ENCODE measurements at places on chromosomes 2 and 18.

DNA sequence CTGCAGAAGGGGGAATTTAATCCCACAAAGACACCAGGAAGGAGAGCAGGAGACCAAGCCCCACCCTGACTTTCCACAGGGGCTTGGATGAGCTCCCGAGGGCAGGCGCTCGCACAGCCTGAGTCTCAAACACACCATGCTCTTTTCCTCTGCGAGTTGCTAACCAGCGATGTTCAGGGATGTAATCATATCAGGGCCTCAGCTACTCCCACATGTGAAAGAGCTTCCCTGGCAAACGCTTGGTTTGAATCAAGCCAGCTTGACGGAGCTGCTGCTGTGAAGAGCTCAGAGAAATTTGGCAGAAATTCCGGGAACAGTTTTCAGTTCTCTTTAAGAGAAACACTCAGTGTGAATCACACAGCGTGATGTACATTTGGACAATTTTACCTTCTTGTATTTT lies 385.8 kb downstream of the GALR1 start:
- DNase-seq, result no peak

DNA sequence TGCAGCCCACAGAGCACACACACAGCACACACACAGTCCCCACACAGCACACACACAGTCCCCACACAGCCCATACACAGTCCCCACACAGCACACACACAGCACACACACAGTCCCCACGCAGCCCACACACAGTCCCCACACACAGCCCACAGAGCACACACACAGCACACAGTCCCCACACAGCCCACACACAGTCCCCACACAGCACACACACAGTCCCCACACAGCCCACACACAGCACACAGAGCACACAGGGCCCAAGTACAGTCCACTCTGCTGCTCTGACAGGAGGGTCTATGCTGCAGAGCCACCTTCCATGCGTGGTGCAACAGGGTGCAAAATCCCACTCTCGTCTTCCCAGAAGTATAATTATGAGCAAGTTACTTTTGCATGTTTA lies 240.5 kb upstream of the SALL3 start:
- DNase-seq, result no peak

DNA sequence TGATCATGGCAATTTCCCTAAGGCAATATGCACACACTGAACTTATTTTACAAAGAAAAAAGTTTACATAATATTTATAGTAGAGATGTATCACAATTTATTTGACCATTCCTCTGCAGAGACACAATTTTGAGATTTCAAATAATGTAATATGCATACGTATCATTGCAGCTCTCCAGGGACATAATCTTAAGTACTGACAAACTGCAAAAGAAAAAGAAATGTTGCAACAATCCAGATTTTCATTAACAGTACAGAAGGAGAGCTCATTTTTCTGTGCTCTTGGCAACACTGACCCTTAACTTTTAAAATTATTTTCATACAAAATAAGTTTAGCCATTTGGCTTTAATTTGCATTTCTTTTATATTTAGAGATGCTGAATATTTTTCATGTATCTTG lies 710.2 kb upstream of the SLC39A10 start:
- no peak for DNase-seq

DNA sequence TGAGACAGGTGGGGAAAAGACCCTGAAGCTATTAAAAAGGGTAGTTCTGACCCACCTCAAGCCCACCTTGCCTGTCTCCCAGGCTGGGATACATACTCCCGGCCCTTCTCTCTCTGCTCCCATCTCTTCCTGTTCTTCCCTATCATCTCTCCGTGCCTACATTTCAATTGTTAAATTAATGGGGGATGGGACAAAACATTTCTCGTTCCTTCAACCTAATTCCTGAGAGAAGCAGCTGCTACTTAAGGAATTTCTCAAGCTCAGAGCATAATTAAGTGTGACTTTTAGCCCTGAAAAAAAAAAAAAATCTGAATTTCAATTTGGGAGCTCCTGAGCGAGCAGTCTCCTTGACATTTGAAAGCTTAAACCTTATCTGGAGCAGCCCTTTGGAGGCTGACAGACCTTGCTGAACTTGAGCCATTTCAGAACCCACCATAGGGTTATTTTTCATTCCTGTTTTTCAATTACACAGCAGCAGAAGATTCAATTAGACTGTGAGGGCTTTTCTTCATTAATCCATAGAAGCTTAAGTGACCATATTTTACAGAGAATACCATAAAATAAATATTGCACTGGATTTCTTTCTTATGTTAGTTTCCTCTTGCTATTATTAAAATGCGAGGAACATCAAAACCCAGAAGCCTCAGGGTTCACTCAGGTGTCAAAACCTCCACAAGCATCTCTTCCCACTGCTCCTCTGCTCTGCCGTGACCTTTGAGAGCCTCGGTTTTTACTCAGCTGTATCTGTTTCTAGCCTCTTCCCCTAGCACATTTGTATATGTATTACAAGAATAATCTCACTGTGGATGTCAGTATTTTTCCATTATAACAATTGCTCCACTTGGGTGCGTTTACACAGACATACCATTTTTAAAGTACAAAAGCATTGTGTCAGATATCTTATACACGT lies 125.7 kb downstream of the B3GNT2 start:
- DNase-seq, result no peak

- DNase-seq, result no peak
Measured at GRCh38 chr2:119574108-119574815, 30.0 kb downstream of the CFAP221 start.

DNA sequence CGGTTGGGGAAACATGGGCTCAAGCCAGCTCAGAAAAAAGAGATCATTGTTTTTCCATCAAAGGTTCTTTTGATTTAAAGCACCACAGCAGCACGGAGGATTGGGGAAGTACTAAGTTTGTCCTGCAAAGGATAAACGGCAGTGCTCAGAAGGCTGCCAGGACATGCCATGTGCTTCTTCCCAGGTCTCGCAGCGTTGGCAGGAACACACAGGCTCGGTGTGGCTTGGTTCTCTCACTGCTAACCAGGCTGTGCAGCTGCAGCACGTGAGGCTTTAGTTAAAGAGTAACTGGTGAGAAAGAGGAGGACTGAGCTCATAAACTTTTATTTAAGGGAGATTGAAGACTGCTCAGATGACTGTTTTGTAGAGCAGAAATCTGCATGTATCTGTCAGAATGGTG lies 264.3 kb downstream of the TSN start:
- DNase-seq, result no peak

DNA sequence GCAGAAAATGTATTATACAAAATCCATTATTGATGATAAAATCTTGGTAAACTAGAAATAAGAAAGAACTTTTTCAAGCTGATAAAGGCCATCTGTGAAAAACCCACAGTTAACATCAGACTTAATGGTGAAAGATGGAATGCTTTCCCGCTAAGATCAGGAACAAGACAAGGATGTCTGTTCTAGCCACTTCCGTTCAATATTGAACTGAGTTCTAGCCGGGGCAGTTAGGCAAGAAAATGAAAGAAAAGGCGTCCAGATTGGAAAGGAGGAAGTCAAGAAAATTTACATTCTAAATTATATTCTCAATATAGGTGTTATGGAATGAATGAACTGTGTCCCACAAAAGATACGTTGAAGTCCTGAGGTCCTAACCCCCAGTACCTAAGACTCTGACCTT lies 39.1 kb upstream of the DTNB start:
- no peak for DNase-seq

DNA sequence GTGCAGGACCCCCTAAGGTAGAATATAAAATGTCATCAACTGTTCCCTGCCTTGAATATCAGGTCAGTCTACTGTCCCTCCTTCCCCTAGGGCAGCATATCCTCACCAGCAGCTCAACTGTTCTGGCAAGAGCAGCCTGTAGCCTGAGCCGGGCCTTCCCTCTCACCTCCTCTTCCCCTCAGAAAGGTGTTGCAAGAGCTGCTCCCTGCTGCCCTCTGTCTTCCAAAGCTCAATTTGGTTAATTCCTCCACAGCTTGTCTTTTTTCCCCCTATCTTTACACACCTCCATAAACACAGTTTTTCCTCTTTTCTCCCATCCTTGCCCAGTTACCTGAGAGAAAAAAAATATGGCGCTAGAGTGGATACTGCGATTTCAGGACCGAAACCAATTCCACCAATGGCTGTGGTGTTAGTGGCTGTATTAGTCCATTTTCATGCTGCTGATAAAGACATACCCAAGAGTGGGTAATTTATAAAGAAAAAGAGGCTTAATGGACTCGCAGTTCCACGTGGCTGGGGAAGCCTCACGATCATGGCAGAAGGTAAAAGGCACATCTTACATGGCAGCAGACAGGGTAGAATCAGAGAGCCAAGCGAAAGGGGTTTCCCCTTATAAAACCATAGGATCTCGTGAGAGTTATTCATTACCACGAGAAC lies 184.7 kb downstream of the MREG start:
- peak; percentile 51 for DNase-seq

DNA sequence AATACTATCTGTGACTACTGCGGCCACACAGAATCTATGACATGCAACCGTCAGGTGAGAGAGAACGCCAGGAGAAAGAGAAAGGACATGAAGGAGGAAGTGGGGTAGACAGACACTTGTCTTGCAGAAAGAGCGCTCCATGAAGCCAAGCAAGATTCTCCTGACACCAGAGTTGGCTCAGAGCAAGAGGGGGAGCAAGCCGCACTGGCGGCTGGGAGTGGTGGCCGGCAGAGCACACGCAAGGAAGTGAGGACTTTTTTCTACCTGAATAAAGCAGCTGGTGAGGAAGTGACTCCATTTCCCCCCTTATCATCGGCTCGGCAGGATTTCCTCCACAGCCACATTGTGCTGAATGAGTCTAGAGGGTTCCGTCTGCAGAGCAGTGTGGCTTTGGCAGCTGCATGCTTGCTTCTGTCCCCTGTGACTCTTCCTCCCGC lies 181.6 kb downstream of the BCL2 start:
- DNase-seq, result peak; percentile 59

DNA sequence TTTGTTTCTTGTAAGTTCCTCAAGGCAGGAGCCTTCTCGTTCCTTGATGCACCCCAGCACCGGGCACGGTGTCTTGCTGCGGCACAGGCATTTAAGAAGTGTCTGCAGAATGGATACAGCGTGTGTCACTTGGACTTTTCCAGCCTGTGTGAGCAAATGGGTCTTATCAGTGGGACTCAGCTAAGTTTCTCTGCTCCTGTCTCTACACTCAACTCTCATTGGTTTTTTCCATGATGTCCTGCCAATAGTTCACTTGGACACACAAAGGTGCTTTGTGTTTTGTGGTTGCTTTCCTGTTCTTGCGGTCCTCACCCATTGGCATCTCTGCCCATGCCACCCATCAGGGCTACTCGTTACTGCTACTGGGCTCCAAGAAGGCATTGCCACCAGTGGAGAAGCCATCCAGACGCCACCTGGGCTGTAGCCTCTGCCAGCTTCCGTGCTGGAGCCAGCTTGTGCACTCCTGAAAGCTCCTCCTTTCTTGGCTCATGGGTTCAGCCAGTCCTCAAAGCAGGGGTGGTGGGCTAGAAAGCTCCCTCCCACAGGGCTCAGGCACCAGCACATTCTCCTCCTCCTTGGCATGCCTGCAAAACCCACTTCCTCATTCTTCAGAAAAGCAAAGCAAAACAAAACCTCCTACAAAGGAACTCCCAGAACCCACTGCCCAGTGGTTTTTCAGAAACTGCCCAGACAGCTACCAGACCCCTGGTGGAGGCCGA lies 41.4 kb downstream of the IL1R2 start:
- peak; percentile 53 for DNase-seq

DNA sequence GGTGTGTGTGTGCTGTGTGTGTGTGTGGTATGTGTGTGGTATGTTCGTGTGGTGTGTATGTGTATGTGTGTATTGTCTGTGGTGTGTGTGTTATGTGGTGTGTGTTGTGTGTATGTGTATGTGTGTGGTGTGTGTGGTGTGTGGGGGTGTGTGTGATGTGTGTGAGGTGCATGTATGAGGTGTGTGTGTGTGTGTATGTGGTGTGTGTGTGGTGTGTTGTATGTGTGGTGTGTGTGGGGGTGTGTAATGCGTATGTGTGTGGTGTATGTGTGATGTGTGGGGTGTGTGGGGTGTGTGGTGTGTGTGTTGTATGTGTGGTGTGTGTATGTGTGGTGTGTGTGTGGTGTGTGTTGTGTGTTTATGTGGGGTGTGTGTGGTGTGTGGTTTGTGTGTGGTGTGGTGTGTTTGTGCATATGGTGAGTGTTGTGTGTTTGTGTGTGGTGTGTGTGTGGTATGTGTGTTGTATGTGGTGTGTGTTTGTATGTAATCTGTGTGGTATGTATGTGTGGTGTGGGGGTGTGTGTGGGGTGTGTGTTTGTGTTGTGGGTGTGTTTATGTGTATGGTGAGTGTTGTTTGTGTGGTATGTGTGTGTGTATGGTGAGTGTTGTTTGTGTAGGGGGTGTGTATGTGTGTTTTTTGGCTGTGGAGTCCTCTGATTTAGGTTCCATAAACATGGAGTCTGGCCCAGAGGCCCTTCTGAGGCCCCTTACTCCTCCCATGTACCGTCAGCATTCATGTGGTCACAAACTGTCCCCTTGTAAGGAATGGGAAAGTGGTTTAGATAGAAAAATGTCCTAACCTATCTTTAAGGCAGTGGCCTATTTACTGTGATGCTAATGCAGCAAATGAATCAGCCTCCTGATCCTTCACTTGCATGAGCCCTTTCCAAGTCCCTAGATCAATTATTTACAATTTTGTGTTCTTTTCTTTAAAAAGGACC lies 116.0 kb downstream of the ALPK2 start:
- DNase-seq, result no peak

DNA sequence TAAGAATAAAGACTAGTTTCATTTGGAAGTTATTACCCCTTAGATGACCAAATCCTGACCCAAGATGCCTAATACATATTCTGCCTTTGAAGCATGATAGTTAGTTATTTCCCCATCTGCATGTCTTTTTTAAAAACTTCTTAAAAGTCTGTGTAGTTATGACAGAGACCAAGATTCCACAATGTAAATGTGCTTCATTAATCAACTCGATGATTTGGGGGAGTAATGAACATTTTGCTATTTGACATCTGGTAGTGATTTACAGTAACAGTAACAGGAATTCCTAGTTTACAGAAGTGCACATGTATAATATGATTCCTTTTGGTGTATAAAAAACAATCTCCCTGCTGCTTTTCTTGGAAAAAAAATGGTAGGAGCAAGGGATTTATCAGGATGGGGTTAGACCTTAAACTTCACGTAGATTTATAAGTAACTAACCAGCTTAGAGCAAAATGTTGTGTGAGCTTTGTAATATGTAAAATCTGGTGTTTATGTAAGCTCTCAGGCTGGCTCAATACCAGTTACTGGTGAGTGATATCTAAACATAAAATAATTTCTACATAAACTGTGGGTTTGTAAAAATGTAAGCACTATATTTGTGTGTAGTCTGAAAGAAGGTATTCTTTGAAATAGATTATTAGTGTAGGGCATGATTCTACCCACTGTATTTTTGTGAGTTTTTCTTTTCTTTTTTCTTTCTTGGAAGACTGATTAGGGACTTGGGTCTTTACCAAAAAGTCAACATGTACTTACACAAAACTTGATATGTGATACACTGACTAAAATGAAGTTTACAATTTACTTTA lies 641.6 kb downstream of the EPHA4 start:
- no peak for DNase-seq

- DNase-seq, result no peak
Measured at GRCh38 chr18:3666526-3667254, 216.7 kb downstream of the TGIF1 start.

- no peak for DNase-seq
Measured at GRCh38 chr2:146826388-146826787, 1018.4 kb upstream of the ACVR2A start.

- no peak for DNase-seq
Measured at GRCh38 chr18:56166914-56167313, 471.5 kb downstream of the TXNL1 start.

GRCh38 chr18:1050012-1050657 lies 145.5 kb downstream of the ADCYAP1 start:
- DNase-seq, result no peak

- DNase-seq, result no peak
Measured at GRCh38 chr2:241760301-241760771, 16.3 kb upstream of the GAL3ST2 start.
